Stimulated activated CD4-positive, alpha-beta T cell treated with anti-CD3 and anti-CD28 coated beads, Interleukin-2, amount 100 ng/mL, for 48 hours (primary cell): ENCODE measurements at places on chromosomes 1 and 21.
A peak's percentile ranks its signal among the peaks of the same experiment; 100 is the strongest.

DNA sequence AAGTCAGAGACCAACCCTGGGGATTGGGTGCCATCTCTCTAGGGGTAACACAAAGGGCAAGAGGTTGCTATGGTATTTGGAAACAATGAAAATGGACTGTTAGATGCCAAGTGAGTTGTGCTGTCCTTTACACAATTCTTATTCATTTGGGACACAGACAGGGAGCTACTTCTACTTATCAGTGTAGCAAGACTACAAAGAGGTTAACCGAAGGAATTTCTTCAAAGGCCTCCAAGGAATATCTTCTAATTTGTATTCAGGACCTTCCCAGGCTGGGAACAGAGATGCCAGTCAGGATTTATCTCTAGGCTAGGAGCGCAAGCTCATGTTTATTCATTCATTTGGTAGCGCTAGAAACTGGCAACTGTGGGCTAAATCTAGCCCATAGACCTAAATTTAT, 2.6 kb downstream of the NAXE start:
- DNase-seq = no peak

DNA sequence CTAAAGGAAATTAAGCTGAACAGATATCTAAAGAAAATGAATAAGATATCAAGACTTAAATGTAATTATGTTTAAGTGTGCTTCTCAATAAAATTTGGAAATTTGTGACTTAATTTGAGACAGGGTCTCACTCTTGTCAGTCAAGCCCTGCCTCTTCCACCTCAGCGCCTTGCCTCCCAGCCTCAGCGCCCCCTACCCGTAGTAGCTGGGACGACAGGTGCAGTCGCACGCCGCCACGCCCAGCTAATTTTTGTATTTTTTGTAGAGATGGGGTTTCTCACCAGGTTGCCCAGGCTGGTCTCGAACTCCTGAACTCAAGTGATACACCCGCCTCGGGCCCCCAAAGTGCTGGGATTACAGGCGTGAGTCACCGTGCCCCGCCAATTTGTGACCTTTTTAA, 117.0 kb downstream of the CLEC20A start:
- peak; percentile 3 for DNase-seq

DNA sequence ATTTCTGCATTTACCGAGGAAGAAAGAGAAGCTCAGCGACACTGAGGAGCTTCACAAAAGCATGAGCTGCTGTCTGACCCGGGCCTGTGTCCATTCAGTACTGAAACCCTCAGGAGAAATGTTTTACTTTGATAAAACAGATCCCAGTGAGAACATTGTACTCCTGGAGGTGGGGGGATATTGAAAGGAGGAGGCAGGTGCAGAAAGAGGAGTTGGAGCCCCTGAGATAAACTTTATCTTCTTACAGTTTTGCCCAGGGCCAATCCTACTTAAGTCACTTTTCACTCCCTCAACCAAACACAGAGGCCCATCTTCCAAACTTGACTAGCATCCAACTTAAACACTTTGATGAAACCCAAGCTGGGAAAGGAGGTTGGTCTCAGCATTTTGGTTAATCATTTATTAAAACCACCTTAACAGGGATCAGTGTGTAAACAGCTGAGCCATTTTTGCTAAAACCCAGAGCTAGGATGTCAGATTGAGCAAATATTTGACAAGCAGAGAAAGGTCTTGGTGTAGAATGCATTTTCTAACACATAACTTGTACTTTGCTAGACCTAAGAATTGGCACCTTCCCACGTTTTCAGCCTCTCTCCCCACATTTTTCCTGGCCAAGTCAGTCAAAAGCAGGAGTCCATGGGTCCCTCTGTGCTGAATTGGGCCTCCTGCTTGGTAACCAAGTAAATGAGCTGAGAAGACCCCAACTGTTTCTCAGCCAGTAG, 32.5 kb upstream of the SARS1 start:
- DNase-seq = no peak

DNA sequence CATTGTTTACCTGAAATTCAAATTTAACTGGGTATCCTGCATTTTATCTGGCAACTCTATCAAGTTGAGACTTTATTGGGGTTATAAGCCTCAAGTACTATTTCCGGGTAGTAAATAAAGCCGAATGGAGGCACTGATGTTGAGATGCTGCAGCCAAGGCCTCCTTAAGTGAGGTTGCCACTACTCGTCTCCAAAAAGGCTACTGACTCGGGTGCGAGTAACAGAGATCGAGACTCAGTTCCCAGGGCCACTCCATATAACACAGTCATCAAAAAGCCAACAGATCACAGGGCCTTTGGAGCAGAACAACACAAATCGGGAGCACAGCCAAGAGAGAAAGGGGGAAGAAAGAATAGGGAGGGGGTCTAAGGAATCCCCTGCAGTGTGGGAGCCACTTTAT, 524 bp downstream of the COPA start:
- no peak for DNase-seq

DNA sequence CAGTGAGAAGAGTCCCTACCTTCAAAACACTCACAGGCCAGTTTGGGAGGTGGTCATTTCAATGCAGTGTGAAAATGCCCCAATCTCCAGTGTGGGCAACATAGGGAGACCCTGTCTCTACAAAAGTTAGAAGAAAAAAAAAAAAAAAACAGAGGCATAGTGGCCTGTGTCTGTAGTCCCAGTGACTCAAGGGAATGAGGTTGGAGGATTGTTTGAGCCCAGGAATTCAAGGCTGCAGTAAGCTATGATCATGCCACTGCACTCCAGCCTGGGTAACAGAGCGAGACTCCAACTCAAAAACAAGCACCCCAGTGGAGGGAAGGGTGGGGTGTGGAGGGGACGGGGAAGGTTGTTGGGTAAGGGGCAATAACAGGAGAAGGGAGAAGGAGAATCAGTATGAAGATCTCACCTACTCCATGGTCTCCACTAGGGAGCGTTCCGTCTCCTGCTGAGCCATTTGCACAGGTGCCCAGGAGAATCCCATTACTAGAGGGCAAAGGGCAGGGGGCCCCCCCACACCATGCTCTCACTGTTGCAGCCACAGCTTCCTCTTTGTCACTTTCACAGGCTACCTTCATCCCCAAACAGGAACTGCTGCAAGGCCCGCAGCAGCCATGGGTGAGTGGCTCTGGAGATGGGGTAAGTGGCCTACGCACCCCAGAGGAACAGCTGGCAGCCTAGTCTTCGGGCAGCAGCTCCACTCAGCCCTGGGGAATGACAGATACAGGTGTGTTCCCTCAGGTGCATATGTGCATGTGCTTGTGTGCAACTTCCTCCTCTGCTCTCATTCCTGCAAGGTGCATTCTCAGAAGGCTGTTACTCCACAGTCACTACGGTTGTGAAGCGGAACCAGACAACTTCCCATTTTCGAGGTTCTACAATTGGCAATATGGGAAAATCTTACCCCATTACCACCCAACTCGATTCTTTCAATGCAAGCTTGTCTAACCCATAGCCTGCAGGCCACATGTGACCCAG, 87.9 kb upstream of the LYST start:
- no peak for DNase-seq

DNA sequence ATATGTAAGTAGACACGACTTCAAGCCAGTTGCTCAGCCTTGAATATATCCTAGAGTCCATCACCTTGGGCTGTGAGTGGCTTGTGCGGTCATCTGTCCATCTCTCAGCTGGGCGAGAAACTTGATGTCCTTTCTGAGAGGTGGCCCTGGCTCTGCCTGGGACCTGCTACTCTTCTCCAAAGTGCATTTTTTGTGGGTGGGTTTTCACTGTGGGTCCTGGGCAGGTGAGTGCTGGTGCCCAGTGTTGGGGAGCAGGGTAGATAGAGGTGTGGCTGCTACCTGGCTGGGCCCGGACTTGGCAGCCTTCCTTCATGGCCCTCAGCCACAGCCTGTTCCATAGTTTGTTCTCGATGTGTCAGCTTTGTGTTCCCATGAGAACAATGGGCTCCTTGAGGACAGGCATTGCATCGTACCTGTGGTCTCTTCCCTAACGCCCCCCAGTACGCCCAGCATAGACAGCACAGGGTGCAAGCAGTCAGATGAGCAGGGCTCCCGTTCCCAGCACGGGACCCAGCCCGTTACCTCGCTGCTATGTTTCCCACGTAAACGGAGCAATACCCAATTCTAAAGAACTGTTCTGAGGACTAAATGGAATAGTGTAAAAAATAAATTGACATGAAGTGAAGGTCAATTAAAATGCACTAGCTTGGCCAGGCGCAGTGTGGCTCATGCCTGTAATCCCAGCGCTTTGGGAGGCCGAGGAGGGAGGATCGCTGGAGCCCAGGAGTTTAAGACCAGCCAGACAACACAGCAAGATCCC, 877 bp upstream of the SLX9 start:
- DNase-seq = no peak

DNA sequence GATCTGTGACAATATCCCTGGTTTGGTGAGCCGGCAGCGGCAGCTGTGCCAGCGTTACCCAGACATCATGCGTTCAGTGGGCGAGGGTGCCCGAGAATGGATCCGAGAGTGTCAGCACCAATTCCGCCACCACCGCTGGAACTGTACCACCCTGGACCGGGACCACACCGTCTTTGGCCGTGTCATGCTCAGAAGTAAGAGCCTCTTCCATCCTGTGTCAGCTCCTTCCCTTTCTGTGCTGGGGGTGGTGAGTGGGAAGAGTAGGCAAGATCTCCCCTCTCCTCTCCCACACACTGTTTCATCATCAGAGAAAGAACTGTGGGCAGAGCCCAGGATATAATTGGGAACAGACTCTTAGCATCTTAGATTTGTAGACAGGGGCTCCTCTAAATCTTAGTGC, 6.1 kb downstream of the WNT2B start:
- DNase-seq = no peak

DNA sequence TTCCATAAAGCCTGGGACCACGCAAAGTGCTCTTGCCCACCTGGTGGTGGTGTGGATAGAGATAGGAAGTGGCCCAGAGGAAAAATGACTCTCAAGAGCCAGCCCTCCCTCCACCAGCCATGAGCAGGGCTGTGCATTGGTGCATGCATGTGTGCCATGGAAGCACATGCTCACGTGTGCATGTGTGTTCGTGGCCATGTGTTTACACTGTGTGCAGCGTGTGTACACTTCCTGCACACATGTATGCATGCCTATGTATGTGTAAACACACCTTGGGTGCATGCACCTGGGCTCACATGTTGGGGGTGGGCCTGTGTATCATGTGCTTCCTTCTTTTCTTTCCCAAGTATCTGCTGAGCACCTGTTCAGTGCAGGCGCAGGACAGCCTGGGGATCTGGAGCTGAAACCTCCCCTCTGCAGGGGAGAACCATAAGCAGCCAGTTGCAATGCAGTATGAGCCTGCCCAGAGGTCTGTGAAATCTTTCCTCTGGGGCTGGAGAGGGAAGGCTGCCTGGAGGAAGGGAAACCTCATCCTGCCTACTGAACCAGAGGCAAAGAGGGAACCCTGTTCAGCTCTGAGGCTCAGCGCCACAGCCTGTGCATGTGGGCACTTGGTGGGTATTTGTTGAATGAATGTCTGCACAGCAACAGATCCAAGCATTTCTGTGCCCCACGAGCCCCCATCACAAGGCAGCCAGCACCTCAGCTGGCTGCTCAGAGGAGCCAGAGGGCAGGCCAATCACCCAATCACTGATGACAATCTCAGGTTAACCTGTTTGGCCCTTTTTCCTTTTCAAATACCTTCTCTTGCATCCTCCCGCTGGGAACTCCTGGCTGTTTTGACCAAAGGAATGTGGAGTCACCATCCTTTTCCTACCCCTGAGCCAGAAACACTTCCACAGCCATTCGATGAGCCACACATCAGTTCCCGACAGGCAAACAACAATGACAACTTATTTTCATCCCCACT, 327.0 kb downstream of the NPHP4 start:
- DNase-seq = no peak

GRCh38 chr1:164796916-164797315, 237.9 kb downstream of the PBX1 start:
- no peak for DNase-seq

DNA sequence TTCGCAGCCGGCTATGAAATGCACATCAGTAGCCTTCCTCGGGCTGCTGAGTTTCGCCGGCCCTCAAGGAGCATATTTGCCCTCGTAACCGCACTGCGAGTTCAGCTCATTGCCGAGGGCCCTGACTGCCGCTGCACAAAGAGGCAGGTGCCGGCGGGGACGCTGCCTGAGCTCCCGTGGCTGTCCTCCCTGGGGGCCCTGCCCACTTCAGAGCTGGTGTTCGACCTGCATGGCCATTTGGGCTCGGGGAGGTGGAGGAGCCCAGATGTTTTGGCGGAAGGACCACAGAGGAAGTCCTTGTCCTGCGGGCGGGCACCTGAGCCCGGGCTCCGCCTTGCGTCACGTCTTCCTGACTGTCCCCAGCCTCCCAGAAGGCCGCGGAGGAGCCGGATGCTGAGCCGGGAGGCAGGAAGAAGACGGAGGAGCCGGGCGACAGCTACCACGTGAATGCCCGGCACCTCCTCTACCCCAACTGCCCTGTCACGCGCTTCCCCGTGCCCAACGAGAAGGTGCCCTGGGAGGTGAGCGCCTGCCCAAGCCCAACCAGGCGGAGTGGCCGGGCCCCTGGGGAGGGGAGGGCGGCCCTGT, 29.9 kb upstream of the LRRC3 start:
- DNase-seq = no peak

DNA sequence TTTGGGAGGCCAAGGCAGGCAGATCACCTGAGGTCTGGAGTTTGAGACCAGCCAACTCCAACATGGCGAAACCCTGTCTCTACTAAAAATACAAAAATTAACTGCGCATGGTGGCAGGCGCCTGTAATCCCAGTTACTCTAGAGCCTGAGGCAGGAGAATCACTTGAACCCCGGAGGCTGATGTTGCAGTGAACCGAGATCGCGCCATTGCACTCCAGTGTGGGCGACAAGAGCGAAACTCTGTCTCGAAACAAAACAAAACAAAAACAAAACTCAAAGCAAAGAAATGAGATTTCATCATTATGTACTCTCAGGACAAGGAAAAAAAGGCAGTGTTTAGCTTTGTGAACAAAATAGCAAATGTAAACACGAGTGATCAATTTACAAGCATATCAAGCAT, 61.0 kb downstream of the LAMC2 start:
- no peak for DNase-seq

DNA sequence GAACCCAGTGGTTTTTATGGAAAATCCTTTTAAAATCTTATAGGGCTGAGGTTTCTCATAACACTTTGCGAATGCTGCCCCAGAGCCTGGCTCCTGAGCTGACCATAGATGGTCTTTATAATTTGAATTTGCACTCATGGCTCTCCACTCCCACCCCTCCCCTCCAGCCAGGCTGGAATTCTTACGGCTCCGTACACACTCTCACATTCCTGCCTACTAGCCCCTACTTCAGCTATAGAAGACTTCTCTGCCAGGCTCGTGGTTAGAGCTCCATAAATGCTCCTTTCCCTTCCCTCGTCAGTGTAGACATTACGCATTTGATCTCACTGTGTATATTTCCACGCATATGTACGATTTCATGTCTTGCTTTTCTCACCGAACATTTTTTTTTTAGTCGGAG, 5.4 kb upstream of the HSPG2 start:
- DNase-seq = no peak

DNA sequence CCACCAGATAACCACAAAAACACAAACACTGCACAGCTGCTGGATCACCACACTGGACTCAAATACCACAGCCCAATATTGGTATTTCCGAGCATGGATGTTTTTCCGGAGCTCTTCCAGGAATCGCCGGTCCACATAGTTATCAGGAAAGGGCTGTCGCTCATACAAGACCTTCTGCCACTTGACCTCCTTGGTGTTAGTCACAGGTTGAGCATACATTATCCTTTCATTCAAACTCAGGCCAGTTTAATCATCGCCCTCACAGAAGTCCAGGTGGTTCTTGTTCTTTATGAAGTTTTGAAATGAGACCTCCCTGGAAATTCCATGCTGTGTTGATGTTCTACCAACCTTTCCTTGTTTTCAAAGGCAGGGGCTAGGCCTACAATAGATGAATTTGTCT, 1.5 kb downstream of the PIGC start:
- DNase-seq = no peak
